ENCODE measurements at places on chromosomes 6 and 20.

- DNase-seq: no peak
Measured at GRCh38 chr6:18488004-18488403, 100.9 kb downstream of the RNF144B start.

DNA sequence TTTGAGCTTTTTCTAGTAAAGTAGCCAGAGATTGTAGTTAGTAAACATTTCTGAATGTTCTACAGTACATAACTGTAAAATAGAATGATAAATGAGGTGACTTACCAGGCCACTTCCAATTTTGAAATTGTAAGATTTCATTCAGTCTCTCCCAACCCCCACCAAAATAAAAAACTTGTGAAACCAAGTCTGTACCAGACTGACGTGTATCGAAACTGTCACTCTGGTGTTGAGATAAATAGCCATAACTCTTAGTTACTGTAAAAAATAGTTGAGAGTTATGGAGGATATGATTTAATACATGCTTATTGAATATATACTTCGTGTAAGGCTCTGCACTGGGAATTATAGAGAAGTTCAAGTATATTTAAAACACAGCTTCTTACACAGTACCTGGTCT, 455.7 kb downstream of the PLCB1 start:
- DNase-seq: no peak

DNA sequence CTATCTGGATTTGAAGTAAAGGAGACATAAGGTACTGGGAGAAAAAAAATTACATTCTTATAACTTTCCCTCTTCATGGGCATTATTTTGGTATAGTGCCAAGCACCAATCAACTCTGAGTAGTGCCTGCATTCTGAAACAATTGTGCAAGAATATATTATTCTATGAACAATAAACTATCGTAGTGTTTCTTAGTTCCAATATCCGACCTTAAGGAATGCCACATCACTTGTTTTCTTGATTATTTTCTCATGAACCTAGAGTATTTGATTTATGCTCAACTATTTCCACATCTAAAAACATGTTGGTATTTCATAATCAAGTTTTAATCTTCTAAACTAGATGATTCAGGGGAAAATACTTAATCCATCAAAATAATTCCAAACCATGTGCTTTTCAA, 294.4 kb upstream of the TBX18 start:
- no peak for DNase-seq

DNA sequence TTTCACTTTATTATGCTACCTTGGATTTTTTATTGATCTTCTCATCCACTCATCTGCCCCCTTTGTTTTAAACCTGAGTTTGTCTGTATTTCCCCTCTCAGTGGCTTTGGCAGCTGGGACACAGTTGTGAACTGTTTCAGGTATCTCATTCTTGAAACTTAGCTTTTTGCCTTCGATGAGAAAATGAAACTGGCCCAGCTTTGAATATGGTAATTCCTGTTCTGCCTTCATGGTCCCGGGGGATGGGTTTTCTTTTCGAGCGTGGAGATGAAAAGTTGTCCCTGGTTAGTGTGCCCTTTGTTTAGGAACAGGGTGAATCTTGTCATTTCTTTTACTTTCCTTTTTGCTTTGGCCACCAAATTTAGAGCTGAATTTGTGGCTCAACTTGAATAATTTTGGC, 25.6 kb downstream of the DHX35 start:
- no peak for DNase-seq

- no peak for DNase-seq
Measured at GRCh38 chr6:140879946-140880345, 1252.8 kb upstream of the GJE1 start.

DNA sequence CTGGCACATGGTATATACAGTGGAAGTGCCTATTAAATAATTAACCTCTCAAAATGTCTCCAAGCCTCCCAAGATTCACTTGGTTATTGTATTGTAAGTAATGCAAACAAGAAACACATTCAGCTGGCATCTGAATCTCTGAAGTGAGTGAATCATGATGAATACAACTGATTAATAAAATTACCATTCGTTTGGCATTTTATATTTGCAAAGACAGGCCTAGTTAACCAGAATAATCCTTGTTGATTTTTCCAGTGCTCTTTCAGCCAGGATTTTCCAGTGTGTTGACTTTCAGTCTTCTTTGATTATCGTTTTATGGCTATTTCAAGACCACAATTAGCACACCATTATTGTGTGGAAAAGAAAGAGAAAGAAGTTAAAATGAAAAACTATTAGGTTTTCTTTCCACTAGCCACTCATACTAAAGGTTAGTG, 20.3 kb downstream of the SLC22A2 start:
- DNase-seq: no peak

DNA sequence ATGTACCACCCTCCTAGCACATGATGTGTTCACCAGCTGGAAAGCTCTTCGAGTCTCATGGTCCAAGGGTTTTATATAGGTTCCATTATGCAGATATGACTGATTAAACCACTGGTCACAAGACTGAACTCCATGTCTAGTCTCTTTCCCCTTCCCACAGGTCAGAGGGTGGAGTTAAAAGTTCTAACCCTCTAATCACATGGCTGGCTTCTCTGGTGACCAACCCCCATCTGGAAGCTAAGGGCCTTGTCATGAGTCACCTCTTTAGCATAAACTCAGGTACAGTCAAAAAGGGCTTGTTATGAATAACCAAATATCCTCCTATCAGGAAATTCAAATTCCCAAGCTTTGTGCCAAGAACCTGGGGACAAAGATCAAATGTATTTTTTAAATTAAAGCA, 52.0 kb upstream of the KLHL31 start:
- no peak for DNase-seq

DNA sequence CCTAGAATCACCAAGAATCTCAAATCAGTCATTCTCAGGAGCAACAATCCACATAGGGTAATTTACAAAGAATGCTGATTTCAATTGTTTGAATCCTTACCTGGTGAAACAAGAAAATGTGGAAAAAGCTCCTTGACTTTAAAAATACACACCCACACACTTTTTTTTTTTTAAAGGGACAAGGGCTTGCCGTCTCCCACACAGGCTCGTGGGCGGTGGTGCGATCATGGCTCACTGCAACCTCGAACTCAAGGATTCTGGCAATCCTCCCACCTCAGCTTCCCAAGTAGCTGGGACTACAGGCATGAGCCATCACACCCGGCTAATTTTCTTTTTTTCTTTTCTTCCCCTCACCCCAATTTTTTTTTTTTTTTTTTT, 30.7 kb downstream of the PARD6B start:
- DNase-seq: no peak

- no peak for DNase-seq
Measured at GRCh38 chr6:116159782-116160524, 34.0 kb upstream of the COL10A1 start.

DNA sequence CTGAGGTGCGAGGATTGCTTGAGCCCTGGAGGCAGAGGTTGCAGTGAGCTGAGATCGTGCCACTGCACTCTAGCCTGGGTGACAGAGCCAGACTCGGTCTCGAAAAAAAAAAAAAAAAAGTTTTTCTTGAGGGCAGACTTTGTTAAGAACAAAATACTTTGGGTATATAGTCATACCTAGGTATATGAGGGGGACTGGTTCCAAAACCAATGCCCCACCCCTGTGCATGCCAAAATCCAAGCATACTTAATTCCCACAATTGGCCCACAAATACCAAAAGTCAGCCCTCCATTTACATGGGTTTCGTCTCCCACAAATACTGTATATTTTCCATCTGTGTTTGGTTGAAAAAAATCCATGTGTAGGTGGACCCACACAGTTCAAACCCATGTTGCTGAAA, 119.9 kb downstream of the INSM1 start:
- DNase-seq: no peak

DNA sequence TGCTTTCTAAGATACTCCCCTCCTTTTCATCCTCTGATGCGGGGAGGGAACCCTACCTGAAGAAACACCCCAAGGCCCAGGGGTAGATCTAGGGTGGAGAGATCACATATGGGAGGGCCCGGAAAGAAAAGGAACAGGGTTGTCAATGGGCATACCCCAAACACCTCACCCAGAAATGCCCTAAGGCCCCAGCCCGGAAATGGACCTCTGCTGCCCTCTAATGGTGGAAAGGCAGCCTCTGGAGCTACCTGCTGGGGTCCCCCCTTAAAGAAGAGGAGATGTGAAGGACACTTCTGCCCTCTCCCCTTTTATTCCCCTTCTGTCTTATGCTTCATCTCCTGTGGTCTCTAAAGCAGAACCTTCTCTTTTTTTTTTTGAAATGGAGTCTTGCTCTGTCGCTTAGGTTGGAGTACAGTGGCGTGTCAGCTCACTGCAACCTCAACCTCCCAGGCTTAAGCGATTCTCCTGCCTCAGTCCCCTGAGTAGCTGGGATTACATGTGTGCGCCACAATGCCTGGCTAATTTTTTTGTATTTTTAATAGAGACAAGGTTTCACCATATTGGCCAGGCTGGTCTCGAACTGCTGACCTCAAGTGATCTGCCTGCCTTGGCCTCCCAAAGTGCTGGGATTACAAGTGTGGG, 458 bp upstream of the ARMC12 start:
- DNase-seq: peak; percentile 82

DNA sequence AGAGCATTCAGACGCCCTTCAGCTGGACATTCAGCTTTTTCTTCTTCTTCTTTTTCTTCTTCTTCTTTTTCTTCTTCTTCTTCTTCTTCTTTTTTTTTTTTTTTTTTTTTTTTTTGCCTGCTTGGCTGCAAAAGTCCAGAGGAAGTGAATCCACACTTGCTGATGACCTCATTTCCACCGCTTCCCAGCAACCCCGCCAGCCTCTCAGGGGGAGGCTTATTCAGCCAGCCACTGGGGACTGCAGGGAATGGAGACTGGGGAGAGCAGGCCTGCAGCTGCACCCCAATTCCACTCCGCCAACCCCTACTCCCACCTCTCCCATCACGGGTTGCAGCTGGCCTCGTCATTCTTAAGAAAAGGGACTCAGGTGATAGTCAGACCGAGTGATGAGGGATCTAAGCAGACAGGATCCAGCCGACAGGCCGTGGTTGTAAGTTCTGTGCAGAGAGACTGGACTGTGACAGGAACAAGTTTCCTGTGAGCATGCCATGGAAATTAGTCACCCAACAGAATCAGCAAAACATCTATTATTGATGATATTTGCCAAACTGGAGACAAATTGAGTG, 59.0 kb upstream of the QKI start:
- DNase-seq: no peak

- no peak for DNase-seq
Measured at GRCh38 chr20:50602432-50603088, 88.8 kb downstream of the RIPOR3 start.

GRCh38 chr6:40490508-40490907, 96.7 kb downstream of the LRFN2 start:
- DNase-seq: no peak

- no peak for DNase-seq
Measured at GRCh38 chr20:12175538-12175937, 257.8 kb downstream of the BTBD3 start.

- DNase-seq: no peak
Measured at GRCh38 chr6:29227235-29227634, 56.5 kb downstream of the OR2J2 start.

- no peak for DNase-seq
Measured at GRCh38 chr6:63418741-63419140, 99.0 kb upstream of the LGSN start.

DNA sequence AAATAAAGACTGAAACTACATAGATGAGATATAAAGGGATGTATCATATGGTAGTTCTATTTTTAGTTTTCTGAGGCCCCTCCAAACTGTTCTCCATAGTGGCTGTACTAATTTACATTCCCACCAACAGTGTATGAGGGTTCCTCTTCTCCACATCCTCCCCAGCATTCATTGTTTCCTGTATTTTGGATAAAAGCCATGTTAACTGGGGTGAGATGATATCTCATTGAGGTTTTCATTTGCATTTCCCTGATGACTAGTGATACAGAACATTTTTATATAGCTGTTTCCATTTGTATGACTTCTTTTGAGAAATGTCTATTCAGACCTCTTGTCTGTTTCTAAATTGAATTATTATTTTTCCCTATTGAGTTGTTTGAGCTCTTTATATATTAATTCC, 229.3 kb downstream of the RFPL4B start:
- no peak for DNase-seq

GRCh38 chr6:105982761-105983540, 103.2 kb upstream of the PRDM1 start:
- DNase-seq: no peak

DNA sequence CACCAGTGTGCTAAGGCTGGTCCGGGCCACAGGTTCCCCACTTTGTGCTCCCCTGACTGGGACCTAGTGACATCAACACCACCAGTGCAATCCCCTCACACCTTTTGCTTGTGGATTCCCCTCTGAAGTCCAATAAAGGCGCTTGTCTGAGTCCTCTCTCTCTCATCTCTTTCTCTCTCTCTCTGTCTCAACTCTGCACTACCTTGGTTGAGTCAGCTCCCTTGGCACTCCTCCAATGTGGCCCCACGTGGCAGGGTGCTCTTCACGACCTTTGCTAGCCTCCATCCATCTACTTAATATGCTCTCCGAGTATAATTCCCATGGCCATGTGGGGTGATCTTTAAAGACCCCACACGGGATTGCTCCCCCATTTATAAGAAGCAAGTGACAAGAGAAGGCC, 385.0 kb downstream of the CD83 start:
- DNase-seq: no peak

GRCh38 chr20:16308754-16309153, 264.5 kb downstream of the KIF16B start:
- DNase-seq: no peak

- DNase-seq: no peak
Measured at GRCh38 chr20:4957939-4958362, 43.4 kb downstream of the SLC23A2 start.

DNA sequence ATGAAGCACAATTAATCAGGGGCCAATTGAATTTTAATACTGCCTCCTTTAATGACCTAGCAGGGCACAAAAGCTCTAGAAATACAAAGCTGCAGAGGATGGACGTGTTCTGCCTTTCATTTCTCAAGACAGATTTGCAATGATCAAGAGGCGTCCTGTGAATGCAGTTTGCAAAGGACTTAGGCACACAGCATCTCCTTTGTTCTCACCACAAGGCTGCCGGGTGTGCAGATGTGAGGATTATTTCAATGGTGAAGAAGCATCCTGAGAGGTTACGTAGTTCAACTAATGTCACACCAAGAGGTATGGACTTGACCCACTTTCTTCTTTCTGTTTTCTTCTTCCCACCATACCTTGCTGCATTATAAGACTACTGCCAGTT, 42.9 kb upstream of the SPTLC3 start:
- no peak for DNase-seq

GRCh38 chr6:68239034-68239433, 396.0 kb upstream of the ADGRB3 start:
- no peak for DNase-seq

- no peak for DNase-seq
Measured at GRCh38 chr6:165448210-165448609, 138.8 kb upstream of the C6orf118 start.
